HTR-8/SVneo (cell line): ENCODE measurements at places on chromosomes 6 and 20.

DNA sequence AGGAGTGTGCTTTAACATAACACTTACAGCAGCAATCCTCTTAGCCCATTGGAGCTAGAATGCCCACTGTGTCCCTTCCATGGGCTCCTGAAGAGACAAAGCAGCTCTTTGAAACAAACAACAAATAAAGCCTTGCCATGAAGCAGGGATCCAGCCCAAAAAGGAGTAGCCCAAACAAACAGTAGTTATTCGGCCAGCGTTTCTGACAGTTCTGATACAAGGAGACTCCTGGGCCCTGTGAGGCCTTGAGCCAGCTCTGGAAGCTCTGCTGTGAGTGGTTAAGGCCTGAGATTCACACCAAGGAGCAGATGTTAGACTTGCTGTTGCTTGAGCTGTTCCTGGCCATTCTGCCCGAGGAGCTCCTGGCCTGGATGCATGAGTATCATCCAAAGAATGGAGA lies 16.9 kb upstream of the ZSCAN16 start:
- DNase-seq: no peak

- DNase-seq: no peak
Observed at GRCh38 chr6:130467146-130468050, 101.6 kb downstream of the TMEM200A start.

DNA sequence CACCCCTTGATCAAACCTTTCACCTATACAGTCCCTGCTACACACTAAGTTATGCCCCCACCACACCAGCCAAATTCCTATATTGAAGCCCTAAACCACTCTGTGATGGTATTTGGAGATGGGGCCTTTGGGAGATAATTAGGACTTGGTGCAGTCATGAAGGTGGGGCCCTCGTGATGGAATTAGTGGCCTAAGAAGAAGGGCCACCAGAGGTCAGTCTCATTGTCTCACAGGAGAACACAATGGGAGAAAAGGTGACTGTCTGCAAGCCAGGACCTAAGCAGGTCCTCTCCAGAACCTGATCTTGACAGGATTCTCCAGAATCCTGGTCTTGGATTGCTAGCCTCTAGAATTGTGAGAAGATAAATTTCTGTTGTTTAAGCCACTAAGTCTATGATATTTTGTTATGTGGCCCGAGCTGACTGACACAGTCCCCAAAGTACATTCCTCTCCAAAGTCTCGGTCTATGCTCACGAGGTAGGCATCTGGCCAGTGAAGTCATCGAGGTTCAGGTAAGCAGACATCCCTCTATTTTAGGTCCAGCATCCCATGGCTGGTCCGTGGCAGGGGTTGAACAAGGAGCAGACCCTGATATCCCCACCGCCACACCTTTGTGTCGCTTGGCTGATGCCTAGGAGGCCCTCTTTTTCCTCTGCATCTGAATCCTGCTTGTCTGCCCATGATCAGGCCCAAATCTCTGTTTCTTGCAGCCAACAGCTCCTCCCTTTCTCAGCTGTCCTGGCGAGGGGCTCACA lies 138.9 kb downstream of the NFATC2 start:
- no peak for DNase-seq

- no peak for DNase-seq
Observed at GRCh38 chr20:7748624-7749023, 191.6 kb downstream of the HAO1 start.

GRCh38 chr6:149493761-149494320 lies 9.0 kb upstream of the ZC3H12D start:
- DNase-seq: no peak

GRCh38 chr6:46113370-46113769 lies 16.4 kb upstream of the ENPP4 start:
- DNase-seq: no peak

GRCh38 chr6:19331089-19331488 lies 506.1 kb upstream of the ID4 start:
- no peak for DNase-seq

- DNase-seq: no peak
Observed at GRCh38 chr6:20575704-20576451, 41.6 kb downstream of the CDKAL1 start.

GRCh38 chr20:47438464-47439381 lies 63.0 kb upstream of the NCOA3 start:
- no peak for DNase-seq

- DNase-seq: no peak
Observed at GRCh38 chr6:75842191-75842590, 93.2 kb downstream of the MYO6 start.

DNA sequence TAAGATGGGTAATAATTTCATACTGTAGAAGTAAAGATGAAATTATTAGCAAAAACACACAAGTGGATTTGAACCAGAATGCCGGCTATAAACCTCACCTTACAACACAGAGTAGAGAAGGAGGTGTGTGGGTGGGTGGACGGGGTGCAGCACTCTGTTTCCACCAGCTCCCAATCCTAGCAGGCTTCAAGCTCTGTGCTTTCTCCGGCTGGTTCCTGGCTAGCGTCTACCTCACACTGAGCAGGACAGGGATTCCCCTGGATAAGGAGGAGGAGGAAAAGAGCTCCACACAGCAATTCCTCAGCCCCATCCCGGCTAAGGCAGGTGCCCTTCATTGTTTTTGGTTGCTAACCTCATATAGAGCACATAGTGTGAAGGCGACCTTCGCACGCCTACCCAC lies 453.3 kb downstream of the C6orf118 start:
- DNase-seq: no peak

DNA sequence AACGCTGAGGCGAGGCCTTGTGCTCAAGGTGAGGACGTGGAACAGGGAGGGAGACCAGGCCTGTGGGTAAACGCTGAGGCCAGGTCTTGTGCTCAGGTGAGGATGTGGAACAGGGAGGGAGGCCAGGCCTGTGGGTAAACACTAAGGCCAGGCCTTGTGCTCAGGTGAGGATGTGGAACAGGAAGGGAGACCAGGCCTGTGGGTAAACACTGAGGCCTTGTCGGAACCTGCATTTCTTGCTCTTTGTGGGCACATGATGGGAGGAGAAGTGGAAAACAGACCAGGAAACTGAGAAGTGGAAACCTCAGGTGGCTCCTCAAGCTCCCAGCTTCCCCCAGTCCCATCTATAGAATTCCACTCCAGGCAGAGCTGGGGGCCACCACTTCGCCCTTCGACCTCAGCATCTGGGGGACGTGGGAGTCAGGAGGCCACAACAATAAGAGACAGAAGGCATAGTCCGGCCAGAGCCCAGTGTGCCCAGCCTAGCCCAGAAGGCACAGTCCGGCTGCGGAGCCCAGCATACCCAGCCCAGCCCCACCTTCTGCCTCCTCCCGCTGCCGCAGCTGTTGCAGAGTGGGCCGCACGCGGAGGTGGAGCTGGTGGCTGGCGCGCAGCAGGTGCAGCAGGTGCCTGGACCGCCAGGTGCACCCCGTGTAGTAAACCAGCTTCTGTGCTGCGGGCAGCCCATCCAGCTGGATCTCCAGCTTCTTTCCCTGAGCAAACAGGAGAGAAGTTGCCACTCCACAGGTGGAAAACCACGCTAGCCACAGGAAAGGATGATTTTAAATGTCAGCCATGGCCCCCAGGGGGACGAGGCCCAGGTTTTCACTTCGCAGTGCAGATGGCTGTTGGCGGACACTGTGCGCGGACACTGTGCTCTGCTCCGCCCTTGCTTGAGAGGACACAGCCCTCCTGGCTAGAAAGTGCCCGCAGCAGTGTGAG lies 17.5 kb downstream of the FRMD1 start:
- DNase-seq: no peak

DNA sequence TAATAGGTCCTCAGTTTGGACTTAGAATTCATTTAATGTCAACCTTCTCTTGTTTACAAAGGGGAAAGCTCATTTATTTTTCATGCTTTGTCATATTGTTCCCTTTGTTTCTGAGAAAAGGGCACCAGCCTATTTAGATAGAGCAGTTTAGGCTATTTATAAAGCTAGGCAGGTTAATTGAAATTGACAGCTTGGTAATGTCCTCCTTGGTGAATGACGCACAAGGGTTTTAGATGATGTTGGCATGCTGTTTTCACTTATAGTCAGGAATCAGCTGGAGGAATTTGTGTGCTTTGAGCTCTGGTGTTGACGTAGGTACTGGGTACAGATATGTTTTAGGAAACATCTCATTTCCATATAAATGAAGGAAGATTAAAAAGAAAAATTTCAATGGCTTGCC lies 45.2 kb downstream of the BCKDHB start:
- no peak for DNase-seq

GRCh38 chr6:100366419-100366818 lies 98.3 kb downstream of the SIM1 start:
- DNase-seq: no peak

- DNase-seq: no peak
Observed at GRCh38 chr6:166932116-166932515, 24.2 kb downstream of the RNASET2 start.

DNA sequence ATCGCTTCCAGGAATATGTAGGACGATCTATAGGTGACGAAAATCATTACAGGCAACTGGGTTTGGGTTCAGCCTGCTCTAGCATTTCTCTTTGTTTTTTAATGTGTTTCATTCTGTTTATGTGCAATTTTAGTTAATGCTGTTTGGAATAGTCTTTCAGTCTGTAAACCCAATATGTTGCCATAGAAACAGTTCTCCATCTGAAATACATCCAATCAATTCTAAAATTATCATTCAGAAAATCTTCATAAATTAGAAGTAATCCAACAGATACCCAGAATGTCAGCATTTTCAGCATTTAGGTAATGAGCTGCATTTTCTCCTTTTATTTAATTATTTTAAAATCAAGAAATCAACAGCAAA lies 34.8 kb upstream of the COL9A1 start:
- no peak for DNase-seq

- DNase-seq: peak; percentile 90
Observed at GRCh38 chr6:26020329-26021000, 57.9 kb downstream of the TRIM38 start.

GRCh38 chr6:167907837-167908681 lies 81.3 kb downstream of the AFDN start:
- peak; percentile 13 for DNase-seq

- DNase-seq: no peak
Observed at GRCh38 chr6:159149641-159150040, 19.6 kb upstream of the FNDC1 start.

- peak; percentile 17 for DNase-seq
Observed at GRCh38 chr20:10673176-10673841, 490 bp downstream of the JAG1 start.

DNA sequence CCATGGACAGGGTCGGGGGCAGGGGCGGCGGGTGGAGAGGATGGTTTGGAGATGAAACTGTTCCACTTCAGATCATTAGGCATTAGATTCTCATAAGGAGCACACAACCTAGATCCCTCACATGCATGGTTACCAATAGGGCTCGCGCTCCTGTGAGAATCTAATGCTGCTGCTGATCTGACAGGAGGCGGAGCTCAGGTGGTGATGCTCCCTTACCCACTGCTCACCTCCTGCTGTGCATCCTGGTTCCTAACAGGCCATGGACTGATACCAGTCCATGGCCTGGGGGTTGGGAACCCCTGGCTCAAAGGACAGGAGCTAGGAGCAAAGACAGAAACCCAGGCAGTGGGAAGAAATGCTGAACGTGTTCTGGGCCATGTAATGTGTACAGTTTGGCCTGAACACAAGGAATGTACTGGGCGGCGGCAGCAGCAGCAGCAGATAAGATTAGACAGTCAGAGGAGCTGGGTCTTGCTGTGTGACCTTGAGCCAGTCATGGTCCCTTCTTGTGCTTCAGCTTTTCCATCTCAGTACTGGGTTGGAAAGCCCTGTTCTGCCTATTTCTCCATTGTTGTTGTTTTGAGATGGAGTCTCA lies 4.7 kb upstream of the SPAG4 start:
- DNase-seq: no peak

DNA sequence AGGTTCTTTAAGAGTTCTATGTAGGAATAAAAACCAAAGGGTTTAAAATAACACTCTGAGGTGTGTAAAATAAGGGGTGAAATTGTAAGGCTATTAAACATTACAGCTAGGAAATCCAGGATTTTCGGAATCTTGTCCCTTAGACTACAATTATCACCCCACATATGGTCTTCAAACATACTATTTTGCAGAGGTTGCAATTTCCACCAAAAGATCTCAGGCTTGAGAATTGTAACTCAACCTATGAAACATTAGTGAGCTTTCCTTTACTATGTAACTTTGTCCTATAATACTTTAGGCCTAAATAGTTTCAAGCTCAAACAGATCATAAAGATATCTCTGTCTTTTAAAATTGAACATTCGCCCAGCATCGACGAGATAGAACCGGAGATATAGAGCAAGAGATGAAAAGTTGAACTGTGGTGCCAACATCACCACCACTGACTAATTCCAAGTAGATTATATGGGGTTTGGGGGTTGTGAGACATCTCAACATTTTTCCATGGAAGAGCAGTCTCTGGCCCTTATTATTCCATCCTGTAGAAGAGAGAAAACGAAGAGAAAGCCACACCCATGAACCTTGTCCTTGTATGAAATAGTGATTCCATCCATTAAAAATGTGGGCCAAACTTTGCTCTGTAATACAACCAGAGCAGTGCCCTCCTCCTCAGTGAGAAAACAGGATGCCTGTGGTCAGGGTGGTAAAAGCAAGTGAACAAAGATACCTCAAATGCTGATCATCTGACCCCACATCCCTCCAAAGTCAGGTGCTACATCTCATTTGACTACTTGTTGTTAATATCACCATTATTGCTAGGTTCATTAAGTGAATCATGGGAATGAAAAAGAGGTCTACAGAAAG lies 284.5 kb upstream of the GJE1 start:
- no peak for DNase-seq
